ENCODE measurements at places on chromosomes 2 and 18.

- H3K4me1 ChIP-seq: no peaks in the 10 kb centered on the region
- DNase-seq: no peak
- no peak overlapping the region for H3K27ac ChIP-seq
- H3K27me3 ChIP-seq: no peaks in the 10 kb centered on the region
- no peaks in the 10 kb centered on the region for H3K36me3 ChIP-seq
Measured at GRCh38 chr2:31903109-31903780, 107.6 kb downstream of the MEMO1 start.

DNA sequence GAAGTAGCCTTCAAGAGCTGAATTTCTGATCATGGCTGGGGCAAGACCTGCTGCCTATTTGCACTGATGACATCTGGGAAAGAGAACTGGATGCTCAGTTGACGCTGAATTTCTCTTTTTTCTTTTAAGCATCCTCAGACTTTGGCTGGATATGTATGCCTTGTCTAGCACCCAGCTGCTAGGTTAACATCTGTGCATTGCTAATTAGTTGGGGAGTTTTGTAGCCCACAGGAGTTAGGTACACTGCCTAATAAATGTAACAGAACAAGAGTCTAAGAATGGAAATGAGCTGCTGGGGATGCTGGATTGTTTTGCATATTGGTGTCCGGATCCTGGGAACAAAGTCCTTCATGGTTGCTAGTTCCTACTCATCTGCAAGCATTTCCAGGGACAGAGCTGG is 40.9 kb upstream of the STPG4 start:
- H3K4me3 ChIP-seq: no peak overlapping the region
- H3K4me1 ChIP-seq: peaks cover 3% of the 10 kb centered on the region
- no peaks in the 10 kb centered on the region for H3K36me3 ChIP-seq
- no peak overlapping the region for H3K27ac ChIP-seq
- no peaks in the 10 kb centered on the region for H3K27me3 ChIP-seq
- DNase-seq: no peak

- DNase-seq: peak; percentile 69
- no peak overlapping the region for H3K4me3 ChIP-seq
- H3K36me3 ChIP-seq: no peaks in the 10 kb centered on the region
- H3K27ac ChIP-seq: no peak overlapping the region
- peaks cover 25% of the 10 kb centered on the region for H3K27me3 ChIP-seq
- H3K4me1 ChIP-seq: no peaks in the 10 kb centered on the region
Measured at GRCh38 chr2:26849056-26849999, 1.4 kb downstream of the DPYSL5 start.

DNA sequence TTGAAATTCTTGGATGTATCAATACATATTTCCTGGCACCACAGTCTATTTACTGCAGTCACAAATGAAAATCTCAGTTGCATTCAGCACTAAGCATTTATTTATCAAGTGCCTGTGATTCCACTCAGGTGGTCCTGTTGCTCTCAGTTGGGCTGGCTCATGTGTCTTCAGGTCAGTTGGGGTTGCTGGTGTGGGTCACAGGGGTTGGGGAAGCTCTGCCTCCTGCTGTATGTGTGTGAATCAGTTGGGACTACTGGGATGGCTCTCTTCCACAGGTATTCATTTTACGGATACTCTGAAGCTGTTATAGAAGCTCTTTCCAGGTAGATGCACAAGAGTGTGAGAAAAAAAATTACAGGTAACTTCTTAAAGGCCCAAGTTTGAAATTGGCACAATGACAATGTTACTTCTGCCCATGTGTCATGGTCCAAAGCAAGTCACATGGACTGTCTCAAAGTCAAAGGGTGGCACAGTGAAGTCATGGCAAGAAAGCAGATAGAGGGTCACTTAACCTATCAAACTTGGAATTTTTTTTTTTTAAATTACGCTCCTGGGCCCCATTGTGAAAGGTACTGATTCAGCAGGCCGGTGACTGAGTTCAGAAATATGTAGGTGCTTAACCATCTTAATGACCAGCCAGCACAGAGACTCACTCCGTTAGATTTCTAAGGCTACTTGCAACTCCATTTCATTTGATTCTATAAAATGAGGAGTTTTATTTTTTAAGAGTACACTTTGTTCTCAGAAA is 249.2 kb upstream of the GCFC2 start:
- H3K4me1 ChIP-seq: no peaks in the 10 kb centered on the region
- no peak overlapping the region for H3K27ac ChIP-seq
- no peaks in the 10 kb centered on the region for H3K36me3 ChIP-seq
- DNase-seq: no peak

Measured in kidney (tissue), 22 donors.